ENCODE measurements at places on chromosomes 2 and 18.

- no peak overlapping the region for H3K4me3 ChIP-seq
- H3K36me3 ChIP-seq = no peaks in the 10 kb centered on the region
- no peak for DNase-seq
- no peaks in the 10 kb centered on the region for H3K27me3 ChIP-seq
- no peaks in the 10 kb centered on the region for H3K4me1 ChIP-seq
Observed at GRCh38 chr2:239801404-239802184, 223.5 kb downstream of the NDUFA10 start.

- H3K36me3 ChIP-seq = no peaks in the 10 kb centered on the region
- no peaks in the 10 kb centered on the region for H3K27me3 ChIP-seq
- no peak overlapping the region for H3K4me3 ChIP-seq
- no peaks in the 10 kb centered on the region for H3K4me1 ChIP-seq
Observed at GRCh38 chr2:205274801-205275200, 407.5 kb upstream of the NRP2 start.

GRCh38 chr2:171726847-171727450, 39.7 kb downstream of the DYNC1I2 start:
- H3K4me3 ChIP-seq = no peak overlapping the region
- no peaks in the 10 kb centered on the region for H3K27me3 ChIP-seq
- H3K36me3 ChIP-seq = peaks cover 94% of the 10 kb centered on the region
- DNase-seq = no peak
- H3K4me1 ChIP-seq = no peaks in the 10 kb centered on the region

GRCh38 chr2:64143169-64144056, 807 bp downstream of the PELI1 start:
- H3K4me1 ChIP-seq = peaks cover 9% of the 10 kb centered on the region
- H3K27ac ChIP-seq = peak overlapping the region; percentile 99
- no peaks in the 10 kb centered on the region for H3K36me3 ChIP-seq
- no peaks in the 10 kb centered on the region for H3K27me3 ChIP-seq
- no peak for DNase-seq
- H3K4me3 ChIP-seq = peak overlapping the region; percentile 97

DNA sequence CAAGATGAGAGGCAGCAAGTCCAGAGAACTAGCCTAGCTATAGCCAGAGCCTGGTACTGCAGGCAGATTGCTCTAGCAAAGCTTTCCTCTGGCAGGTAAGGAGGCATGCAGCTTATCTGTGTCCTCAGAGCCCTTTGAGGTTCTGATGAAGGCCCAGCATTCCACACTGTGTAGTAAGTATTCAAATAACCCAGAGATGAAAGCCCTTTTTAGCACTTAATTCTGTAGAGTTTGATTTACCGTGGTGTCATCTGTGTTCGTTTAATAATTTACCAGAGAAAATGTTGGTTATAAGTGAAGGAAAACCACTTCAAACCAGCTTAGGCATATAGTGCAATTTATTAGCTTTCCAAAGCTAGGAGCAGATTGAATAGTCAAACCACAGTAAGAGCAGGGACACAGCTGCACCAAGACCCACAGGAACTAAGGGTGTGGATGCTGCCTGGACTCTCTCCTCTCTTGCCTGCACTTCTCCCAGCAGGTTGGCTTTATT, 226.6 kb downstream of the BABAM2 start:
- H3K4me1 ChIP-seq = no peaks in the 10 kb centered on the region
- H3K36me3 ChIP-seq = no peaks in the 10 kb centered on the region
- no peak overlapping the region for H3K27ac ChIP-seq
- DNase-seq = no peak

GRCh38 chr18:38077229-38077628, 511.6 kb upstream of the CELF4 start:
- no peak for DNase-seq
- H3K27me3 ChIP-seq = no peaks in the 10 kb centered on the region
- no peaks in the 10 kb centered on the region for H3K36me3 ChIP-seq
- no peak overlapping the region for H3K27ac ChIP-seq

- no peak for DNase-seq
- H3K36me3 ChIP-seq = no peaks in the 10 kb centered on the region
- H3K4me3 ChIP-seq = no peak overlapping the region
- H3K27me3 ChIP-seq = no peaks in the 10 kb centered on the region
- no peak overlapping the region for H3K27ac ChIP-seq
Observed at GRCh38 chr2:231565887-231566594, 26.6 kb upstream of the TEX44 start.

DNA sequence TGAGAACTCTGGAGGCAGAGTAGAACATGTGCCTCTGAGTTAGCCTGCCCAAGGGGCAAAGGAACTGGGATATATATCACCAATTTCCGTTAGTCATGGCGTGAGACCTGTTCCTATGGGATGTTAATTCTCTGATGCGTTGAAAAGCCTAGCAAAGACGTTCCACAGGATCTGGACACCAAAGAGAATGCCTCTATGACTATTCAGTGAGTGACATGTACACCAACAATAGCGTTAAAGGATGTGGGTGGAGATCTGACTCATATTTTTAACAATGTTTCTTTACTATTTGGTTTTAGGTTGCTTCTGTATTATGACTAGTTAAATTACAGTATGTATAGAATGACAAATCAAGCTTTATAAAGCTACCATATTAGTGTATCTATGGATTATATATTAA, 320.9 kb upstream of the MC4R start:
- no peaks in the 10 kb centered on the region for H3K27me3 ChIP-seq
- no peaks in the 10 kb centered on the region for H3K4me1 ChIP-seq
- no peaks in the 10 kb centered on the region for H3K36me3 ChIP-seq
- no peak for DNase-seq

GRCh38 chr2:100235098-100235497, 87.2 kb downstream of the LONRF2 start:
- H3K4me3 ChIP-seq = no peak overlapping the region
- H3K4me1 ChIP-seq = no peaks in the 10 kb centered on the region
- no peak overlapping the region for H3K27ac ChIP-seq

DNA sequence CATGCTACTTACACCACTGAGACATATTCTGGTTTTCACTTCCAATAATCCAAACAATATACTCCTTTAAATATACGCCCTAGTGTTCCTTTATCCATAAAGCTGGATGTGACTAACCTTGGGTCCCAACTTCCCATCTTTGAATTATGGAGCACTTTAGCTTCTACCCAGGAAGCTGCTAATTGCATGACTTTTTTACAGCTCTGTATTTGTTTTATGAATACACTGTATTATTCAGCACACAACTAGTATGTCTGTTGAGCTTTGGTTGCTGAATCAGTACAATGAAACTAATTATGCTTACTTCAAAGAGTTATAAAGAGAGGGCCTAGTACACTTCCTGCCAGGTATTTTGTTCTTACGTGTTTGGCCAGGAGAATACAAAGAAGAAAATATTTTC, 118.5 kb downstream of the BAZ2B start:
- H3K4me1 ChIP-seq = no peaks in the 10 kb centered on the region
- H3K36me3 ChIP-seq = peaks cover 20% of the 10 kb centered on the region
- H3K4me3 ChIP-seq = no peak overlapping the region
- H3K27me3 ChIP-seq = no peaks in the 10 kb centered on the region
- no peak for DNase-seq
- peak overlapping the region; percentile 67 for H3K27ac ChIP-seq

DNA sequence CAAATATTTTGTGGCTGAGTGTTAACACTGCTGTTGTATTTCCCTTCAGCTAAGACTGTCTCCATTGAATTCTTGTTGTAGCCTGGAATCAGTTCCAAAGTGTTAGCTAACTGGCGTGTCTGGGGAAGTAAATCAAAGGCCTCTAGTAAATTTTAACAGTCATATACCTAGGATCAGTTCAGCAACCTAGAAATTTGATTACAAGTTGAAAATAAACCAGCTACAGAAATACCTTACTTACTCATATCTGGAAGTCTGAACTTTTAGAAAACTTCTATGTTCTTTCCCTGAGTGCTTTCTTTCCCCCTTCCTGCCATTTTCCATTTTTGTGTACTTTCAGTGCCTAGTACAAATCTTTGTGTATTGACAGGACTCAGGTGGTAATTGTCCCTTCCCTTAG, 396.7 kb upstream of the DCC start:
- H3K27ac ChIP-seq = no peak overlapping the region
- H3K4me3 ChIP-seq = no peak overlapping the region
- no peak for DNase-seq
- no peaks in the 10 kb centered on the region for H3K4me1 ChIP-seq
- no peaks in the 10 kb centered on the region for H3K27me3 ChIP-seq
- H3K36me3 ChIP-seq = no peaks in the 10 kb centered on the region

All from esophagus squamous epithelium (tissue), 5 donors.